ENCODE measurements at places on chromosomes 1 and 21. TPM values are rescaled to one million over a fixed set of nuclear protein-coding genes. Genes with fewer than 3 reads are reported as not detected.

Gene SPRR2B
- not detected for polyA plus RNA-seq

Gene CHRM3
- 0.12 TPM for polyA plus RNA-seq

Gene SLC25A34
- polyA plus RNA-seq, result 0.39 TPM

Gene KRTAP10-5
- polyA plus RNA-seq, result not detected

All from mammary epithelial cell (primary cell).